Melanocyte of skin (primary cell): ENCODE measurements at places on chromosomes 13 and 19. TPM values are rescaled to one million over a fixed set of nuclear protein-coding genes. Genes with fewer than 3 reads are reported as not detected.

Gene AMER2
- under 0.01 TPM in 1 of 2 replicates, not detected in the other for total RNA-seq

Gene CAPN12
- not detected in 2 replicates for total RNA-seq

Gene VSTM1
- not detected in 2 replicates for total RNA-seq

Gene TSC22D1
- 41.0 and 63.1 TPM in 2 replicates for total RNA-seq

Gene DPP9
- 44.0 and 55.2 TPM in 2 replicates for total RNA-seq

Gene GPR12
- not detected in 2 replicates for total RNA-seq

Gene ONECUT3
- not detected in 2 replicates for total RNA-seq

Gene CACNG7
- not detected in 2 replicates for total RNA-seq

Gene CNFN
- 0.67 TPM in 1 of 2 replicates, not detected in the other for total RNA-seq

Gene HCN2
- total RNA-seq = 0.67 and 0.77 TPM in 2 replicates

Gene SULT2A1
- total RNA-seq = not detected in 2 replicates

Gene ARRDC2
- 6.8 and 8.0 TPM in 2 replicates for total RNA-seq
